ENCODE measurements at places on chromosomes 16 and 17. TPM values are rescaled to one million over a fixed set of nuclear protein-coding genes. Genes with fewer than 3 reads are reported as not detected.

- no peak for DNase-seq
Measured at GRCh38 chr17:21297026-21297520, 12.6 kb downstream of the MAP2K3 start.

GRCh38 chr17:60171753-60172079 is 21.9 kb downstream of the CA4 start:
- DNase-seq: no peak

GRCh38 chr17:33169580-33170285 is 123.4 kb downstream of the ASIC2 start:
- DNase-seq: no peak

The CNOT1 gene
- 190 TPM for polyA plus RNA-seq

The MYLK3 gene
- not detected for polyA plus RNA-seq

All from small intestine (tissue), 16 donors.